CD4-positive, alpha-beta T cell (primary cell): ENCODE measurements at places on chromosomes 12 and 14. TPM values are rescaled to one million over a fixed set of nuclear protein-coding genes. Genes with fewer than 3 reads are reported as not detected.
A peak's percentile ranks its signal among the peaks of the same experiment; 100 is the strongest.

The MANSC1 gene
- total RNA-seq, result 0.45 TPM

The EIF2S1 gene
- total RNA-seq, result 23.1 TPM

The EFCAB11 gene
- 0.36 TPM for total RNA-seq

The HELB gene
- total RNA-seq, result 35.8 TPM

The VRTN gene
- total RNA-seq, result not detected

The OR4K2 gene
- not detected for total RNA-seq

GRCh38 chr12:54384591-54385041 lies at the start of gene ZNF385A:
Gene ZNF385A, minus strand, starts transcription at chr12:54384733. Its CDS starts 219 bp downstream, at chr12:54384514.
- no peak within 1 kb of the TSS for H3K27ac ChIP-seq
- H3K27me3 ChIP-seq, result no peaks in the 10 kb centered on the region
- H3K4me3 ChIP-seq, result peak within 1 kb of the TSS; percentile 28
- DNase-seq, result no peak

DNA sequence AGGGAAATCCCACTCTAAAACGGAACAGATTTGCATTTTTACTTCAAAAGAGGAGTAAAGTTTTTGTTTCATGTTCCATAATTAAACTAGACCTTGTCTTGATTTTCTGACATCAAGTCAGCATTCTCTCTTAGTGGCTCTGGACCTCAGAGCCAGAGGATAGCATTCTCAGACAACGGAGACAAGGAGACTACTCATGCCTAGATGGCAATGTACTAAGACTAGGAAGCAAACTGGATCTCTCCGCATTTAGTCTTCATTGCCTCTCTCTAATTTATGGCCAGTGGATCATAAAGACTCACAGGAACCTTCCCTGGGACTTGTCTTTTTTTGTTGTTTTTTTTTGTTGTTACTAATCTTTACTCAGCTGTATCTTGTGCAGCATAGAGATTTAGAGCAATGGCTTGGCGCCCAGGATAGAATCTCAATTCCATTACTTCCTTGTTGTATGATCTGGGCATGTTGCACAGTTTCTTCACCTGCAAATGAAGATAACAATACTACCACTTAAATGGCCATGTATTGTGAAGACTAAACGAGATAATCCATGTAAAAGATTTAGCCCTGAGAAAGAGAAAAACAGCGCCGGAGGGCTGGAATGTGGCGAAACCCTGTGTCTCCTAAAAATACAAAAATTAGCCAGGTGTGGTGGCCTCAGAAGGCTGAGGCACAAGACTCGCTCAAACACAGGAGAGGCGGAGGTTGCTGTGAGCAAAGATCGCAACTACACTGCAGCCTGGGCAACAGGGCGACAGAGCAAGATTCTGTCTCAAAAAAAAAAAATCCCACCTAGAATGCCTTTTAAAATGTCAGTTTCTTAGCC lies 4.0 kb upstream of the GEMIN2 start:
- peaks cover 4% of the 10 kb centered on the region for H3K4me1 ChIP-seq
- no peaks in the 10 kb centered on the region for H3K36me3 ChIP-seq
- no peaks in the 10 kb centered on the region for H3K27me3 ChIP-seq
- H3K4me3 ChIP-seq, result no peak overlapping the region
- no peak overlapping the region for H3K27ac ChIP-seq
- no peak for DNase-seq

DNA sequence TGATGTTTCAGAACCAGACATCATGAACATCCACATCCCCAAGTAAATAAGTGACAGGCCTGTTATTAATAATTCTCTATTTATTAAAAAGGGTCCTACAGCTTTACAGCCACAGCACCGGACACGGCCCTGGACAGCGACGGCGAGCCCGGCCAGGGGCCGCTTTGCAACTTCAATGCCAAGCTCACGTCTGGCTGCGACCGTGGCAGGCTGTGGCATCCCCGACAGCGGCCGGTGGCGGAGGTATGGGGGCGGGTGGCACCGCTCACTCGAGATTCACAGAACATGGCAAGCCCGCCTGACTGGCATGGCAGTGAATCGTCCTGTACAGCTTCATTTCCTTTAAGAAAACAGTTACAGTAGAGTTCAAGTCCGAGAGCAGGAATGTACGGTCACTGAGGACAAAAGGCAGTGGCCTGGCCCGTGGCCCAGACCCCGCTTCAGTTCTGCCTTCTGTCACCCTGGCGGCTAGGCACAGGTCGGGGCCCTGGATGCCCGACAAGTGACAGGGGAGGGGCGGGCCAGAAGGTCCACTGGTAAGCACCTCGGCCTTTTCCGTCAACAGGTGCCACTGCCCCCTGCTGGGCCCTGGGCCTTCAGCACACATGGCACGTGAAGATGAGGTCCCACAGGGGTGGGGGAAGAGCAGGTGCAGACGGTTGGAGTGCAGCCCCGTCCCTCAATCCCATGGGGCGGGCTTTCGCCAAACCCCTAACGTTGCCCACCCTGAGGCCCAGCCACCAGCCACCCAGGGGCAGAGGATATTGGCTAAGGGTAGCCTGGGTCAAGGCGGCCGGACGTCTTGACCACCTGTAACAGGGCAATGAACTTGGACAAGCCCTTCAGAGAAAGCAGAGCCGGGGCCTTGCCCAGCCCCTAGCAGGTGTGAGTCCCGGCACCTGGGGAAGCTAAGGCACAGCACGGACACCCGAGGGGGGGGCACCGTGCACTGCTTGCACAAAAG lies 30.3 kb downstream of the HIP1R start:
- DNase-seq, result peak; percentile 38
- peaks cover 7% of the 10 kb centered on the region for H3K4me1 ChIP-seq
- no peak overlapping the region for H3K27ac ChIP-seq
- H3K27me3 ChIP-seq, result no peaks in the 10 kb centered on the region

DNA sequence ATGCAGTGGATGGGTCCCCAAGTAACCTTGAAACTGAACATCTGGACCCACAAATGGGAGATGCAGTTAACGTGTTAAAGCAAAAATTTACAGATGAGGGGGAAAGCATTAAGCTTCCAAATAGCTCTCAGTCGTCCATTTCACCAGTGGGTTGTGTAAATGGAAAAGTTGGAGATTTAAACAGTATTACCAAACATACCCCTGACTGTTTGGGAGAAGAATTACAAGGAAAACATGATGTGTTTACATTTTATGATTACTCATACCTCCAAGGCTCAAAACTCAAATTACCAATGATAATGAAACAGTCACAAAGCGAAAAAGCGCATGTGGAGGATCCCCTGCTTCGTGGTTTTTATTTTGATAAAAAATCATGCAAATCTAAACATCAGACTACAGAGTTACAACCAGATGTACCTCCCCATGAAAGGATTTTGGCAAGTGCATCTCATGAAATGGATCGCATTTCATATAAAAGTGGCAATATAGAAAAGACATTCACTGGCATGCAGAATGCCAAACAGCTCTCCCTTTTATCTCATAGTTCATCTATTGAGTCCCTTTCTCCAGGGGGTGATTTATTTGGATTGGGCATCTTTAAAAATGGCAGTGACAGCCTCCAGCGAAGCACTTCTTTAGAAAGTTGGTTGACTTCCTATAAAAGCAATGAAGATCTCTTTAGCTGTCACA lies 116.6 kb upstream of the NPAS3 start:
- H3K36me3 ChIP-seq, result no peaks in the 10 kb centered on the region
- DNase-seq, result no peak
- no peak overlapping the region for H3K4me3 ChIP-seq

GRCh38 chr12:109545826-109546225 lies 27.5 kb downstream of the MMAB start:
- H3K36me3 ChIP-seq, result no peaks in the 10 kb centered on the region
- no peak overlapping the region for H3K4me3 ChIP-seq
- H3K27me3 ChIP-seq, result no peaks in the 10 kb centered on the region
- DNase-seq, result no peak
- no peak overlapping the region for H3K27ac ChIP-seq

- no peak overlapping the region for H3K27ac ChIP-seq
- no peaks in the 10 kb centered on the region for H3K4me1 ChIP-seq
- H3K27me3 ChIP-seq, result no peaks in the 10 kb centered on the region
- H3K4me3 ChIP-seq, result no peak overlapping the region
- DNase-seq, result no peak
Measured at GRCh38 chr12:116065606-116066005, 211.9 kb downstream of the MED13L start.

DNA sequence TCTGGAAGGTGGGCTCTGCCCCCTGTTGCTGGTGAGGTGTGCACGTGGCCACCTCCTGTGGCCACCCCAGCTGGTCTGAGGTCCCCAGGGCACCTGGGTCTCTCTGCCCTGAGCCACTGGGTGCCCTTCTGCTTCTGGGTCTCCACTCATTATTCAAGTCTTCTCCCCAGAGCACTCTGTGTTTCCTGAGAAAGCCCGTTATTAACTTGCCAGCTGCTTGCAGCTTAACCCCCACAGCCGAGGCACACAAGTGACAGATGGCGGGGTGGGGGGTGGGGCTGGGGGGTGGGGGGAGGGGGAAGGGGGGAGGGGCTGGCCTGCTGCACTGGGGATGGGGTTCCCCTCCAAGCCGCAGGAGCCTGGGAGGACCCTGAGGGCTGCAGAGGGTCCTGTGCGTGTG lies 40.5 kb downstream of the FBRSL1 start:
- H3K36me3 ChIP-seq, result peaks cover 17% of the 10 kb centered on the region
- no peak overlapping the region for H3K27ac ChIP-seq
- DNase-seq, result no peak
- no peaks in the 10 kb centered on the region for H3K4me1 ChIP-seq
- H3K4me3 ChIP-seq, result no peak overlapping the region
- H3K27me3 ChIP-seq, result no peaks in the 10 kb centered on the region

DNA sequence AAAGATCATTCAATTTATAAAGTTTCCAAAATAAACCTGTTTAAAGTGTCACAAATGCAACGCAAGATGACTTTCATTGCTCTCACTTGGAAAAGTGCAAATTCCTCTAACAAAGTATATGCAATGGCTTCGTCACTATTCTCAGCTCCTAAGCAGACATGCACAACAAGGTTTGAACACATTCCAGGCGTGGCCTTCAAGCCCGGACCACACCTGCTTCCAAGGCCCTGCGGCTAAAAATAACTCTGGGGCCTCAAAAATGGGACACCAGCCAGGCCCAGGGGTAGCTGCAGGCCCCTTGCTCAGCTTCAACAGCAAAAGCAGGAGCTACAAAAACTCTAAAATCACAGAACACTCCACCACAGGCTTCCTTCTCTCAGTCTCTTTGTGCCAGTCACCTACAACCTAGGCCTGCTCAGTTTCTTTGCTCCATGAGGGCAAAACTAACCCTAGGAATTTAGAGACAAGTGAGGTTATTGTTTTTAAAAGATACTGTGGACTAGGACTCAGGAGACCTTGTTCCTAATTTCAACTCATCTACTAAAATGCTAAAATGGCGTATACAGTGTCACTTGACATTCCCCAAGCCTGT lies 29.3 kb downstream of the DUSP16 start:
- H3K27me3 ChIP-seq, result no peaks in the 10 kb centered on the region
- H3K4me3 ChIP-seq, result no peak overlapping the region
- H3K27ac ChIP-seq, result peak overlapping the region; percentile 1
- no peak for DNase-seq
- H3K4me1 ChIP-seq, result peaks cover 10% of the 10 kb centered on the region
- no peaks in the 10 kb centered on the region for H3K36me3 ChIP-seq

GRCh38 chr12:111638556-111638955 lies 39.4 kb upstream of the ATXN2 start:
- no peaks in the 10 kb centered on the region for H3K4me1 ChIP-seq
- H3K4me3 ChIP-seq, result no peak overlapping the region
- H3K36me3 ChIP-seq, result peaks cover 17% of the 10 kb centered on the region
- H3K27me3 ChIP-seq, result no peaks in the 10 kb centered on the region
- DNase-seq, result no peak
- no peak overlapping the region for H3K27ac ChIP-seq

DNA sequence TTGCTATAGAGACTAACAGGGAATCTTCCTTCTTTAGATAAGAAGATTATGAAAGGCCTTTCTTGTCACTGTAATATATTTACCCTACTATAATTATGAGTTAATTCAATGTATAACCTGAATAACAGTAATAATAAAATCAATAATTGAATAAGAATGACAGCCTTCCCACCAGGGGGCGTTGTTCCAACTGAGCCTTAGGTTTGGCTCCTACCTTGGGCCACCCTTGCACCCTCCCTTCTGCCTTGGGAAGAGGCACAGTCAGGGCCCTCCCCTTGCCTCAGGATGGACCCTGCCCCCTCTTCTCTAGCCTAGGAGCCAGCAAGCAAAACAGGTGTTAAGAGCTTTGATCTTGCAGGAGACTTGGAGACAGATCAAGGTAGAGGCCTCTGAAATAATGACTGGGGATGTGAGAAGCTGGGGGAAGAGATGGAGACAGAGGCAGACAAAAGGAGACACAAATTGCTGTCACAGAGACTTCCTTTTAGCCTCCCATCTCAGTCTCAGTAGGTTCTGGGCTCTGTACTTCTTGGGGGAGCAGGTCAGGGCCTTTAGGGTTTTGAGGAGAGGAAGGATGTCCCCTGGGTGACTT lies 40.1 kb upstream of the CISTR start:
- H3K4me3 ChIP-seq, result no peak overlapping the region
- no peak for DNase-seq
- peaks cover 3% of the 10 kb centered on the region for H3K4me1 ChIP-seq
- no peaks in the 10 kb centered on the region for H3K36me3 ChIP-seq
- peaks cover 20% of the 10 kb centered on the region for H3K27me3 ChIP-seq

GRCh38 chr14:24123424-24124417 lies 6.7 kb upstream of the FITM1 start:
- peaks cover 2% of the 10 kb centered on the region for H3K4me1 ChIP-seq
- no peaks in the 10 kb centered on the region for H3K27me3 ChIP-seq
- no peak for DNase-seq
- peaks cover 53% of the 10 kb centered on the region for H3K36me3 ChIP-seq
- no peak overlapping the region for H3K27ac ChIP-seq
- H3K4me3 ChIP-seq, result no peak overlapping the region

GRCh38 chr12:57898308-57898970 lies 42.9 kb upstream of the ATP23 start:
- no peaks in the 10 kb centered on the region for H3K27me3 ChIP-seq
- peaks cover 68% of the 10 kb centered on the region for H3K4me1 ChIP-seq
- H3K36me3 ChIP-seq, result no peaks in the 10 kb centered on the region
- no peak for DNase-seq
